ENCODE measurements at places on chromosomes 12 and 14.

- DNase-seq = no peak
These were observed 24.6 kb downstream of the DAD1 start for GRCh38 chr14:22564463-22564862.

DNA sequence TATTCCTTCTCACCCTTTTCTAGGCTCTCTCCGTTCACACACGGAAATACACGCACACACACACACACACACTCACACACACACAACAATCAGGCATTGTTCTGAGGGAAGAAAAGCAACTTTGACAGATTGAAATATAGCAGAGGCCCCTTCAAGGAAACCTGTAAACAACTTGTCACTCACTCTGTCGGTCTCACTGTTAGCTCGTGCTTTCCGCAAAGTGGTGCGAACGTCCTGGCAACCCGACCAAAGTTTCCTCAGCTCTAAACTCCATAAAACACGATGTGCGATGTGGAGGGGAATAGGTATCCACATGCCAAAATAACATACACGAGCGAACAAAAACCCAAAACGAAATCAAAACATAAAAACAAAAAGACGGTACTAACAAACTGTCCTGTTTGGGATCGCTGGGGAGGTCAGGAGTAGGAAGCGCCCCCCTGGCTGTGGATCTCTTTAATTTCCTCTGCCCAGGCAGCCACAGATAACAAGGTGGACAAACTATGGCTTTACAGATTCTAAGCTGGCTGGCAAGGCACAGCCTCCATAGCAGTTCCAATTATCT, 822 bp upstream of the SOX5 start:
- no peak for DNase-seq

GRCh38 chr14:42877716-42878115, 1271.0 kb downstream of the LRFN5 start:
- DNase-seq = no peak

GRCh38 chr14:103023881-103024473, 33.4 kb downstream of the CDC42BPB start:
- DNase-seq = no peak

GRCh38 chr14:68264260-68264569, 444.6 kb downstream of the RAD51B start:
- no peak for DNase-seq

DNA sequence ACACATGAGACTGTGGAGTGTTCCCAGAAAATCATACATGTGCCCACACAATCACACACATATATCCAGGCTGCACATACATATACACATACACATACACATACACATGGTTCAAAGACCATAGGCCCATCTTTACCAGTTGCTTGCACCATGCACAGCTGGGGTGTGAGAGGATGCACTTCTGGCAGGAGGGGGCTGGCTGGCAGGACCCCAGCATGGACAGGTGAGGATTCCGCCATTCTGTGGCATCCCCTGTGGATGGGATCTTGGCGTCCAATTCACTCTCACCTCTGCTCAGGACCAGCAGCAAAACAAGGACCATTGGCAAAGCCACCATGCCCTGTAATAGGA, 7.0 kb downstream of the ITGB7 start:
- no peak for DNase-seq

DNA sequence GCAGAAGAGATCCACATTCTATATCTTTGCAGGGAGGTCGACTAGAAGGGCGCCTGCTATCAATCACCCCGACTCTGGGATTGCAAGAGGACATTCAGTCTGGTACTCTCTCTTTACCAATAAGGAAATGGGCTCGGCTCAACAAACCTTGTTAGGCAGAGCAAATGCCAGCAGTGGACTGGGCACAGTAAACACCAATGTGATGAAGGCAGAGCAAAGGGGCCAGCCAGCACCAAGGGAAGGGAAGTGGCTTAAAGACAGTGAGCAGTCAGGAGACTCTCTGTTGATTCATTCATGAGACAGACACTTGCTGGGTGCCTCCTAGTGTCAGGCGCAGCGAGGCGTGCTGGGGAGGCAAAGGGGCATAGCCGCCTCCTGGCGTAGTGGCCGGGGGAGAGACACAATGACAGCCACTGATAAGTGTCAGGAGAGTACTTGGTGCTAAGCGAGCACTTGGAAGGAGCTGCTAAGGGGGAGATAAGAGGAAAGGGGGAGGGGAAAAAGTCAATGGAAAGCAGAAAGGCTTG, 34.1 kb downstream of the TMCC3 start:
- DNase-seq = no peak

DNA sequence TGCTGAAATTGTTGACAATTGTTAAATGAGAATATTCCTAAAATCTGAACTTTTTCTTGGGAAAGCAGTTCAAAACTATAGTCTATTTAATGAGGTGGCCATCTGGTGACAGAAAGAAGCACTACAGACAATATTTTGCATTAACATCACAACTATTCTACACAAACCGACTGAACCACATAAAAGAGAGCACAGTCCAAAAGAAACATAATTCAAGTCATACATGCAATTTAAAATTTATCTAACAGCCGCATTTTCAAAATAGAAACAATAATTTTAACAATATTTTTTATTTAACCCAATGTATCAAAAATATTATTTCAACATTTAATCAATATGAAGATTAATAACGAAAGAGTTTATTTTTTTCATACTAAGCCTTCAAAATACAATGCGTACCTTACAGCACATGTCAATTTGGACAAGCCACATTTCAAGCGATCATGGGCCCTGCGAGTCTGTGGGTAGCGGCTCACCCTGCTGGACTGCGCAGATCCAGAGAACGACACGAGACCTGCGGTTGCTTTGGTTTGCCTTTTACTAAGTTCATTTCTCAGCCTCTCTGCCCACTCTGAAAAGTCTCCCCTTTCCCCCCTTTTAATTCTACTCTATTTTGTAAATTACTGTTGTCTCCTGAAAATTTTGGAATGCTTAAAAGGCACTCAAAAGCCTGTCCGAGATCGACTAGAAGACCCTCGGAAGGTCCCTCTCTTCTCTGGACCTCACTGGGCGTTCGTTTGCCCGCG, 947 bp upstream of the LRRC9 start:
- no peak for DNase-seq

DNA sequence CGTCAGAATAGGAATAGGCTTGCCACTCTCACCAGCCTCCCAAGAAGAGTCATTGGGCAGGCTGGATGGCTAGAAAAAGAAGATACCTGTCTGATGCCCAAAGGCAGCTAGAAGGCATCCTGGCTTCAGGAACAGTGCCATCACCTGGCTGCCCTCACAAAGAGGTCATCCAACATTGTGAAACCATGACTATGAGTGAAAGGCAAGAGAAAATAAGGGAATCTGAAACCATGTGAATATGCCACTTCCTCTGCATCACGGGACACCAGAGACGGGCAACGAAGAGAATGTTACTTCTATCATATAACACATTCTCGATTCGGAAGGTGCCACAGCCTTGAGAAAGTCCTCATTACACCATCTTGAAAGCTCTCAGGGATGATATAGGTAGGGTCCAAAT, 182.0 kb downstream of the DAD1 start:
- no peak for DNase-seq

- DNase-seq = no peak
These were observed 25.0 kb downstream of the HIF1A start for GRCh38 chr14:61720294-61720661.

- DNase-seq = no peak
These were observed 44.9 kb downstream of the C2CD5 start for GRCh38 chr12:22499445-22499844.

- DNase-seq = no peak
These were observed 49.4 kb downstream of the BICD1 start for GRCh38 chr12:32155961-32156529.

DNA sequence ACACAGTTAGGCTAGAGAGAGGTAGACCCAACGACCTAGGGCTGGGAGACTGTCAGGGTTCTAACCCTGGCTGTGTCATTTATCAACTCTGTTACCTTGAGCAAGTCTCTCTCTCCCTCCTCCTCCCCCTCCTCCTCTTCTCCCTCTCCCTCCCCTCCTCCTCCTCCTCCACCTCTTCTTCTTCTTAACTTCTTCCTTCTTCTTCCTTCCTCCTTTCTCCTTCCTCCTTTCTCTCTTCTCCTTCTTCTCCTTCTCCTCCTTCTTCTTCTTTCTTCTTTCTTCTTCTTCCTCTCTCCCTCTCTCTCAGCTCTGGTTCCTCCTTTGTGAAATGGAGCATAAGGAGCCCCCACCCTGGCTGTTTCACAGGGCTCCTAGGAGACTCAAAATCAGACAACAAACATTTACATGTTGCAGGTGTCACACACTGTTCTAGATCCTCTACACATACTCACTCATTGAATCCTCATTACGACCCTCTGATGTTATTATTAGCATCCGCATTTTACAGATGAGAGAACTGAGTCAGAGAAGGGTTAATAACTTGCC, 2.2 kb upstream of the KCNH3 start:
- DNase-seq = no peak

GRCh38 chr12:77865178-77865577, 34.5 kb downstream of the NAV3 start:
- no peak for DNase-seq

- no peak for DNase-seq
These were observed 227.9 kb downstream of the SLC25A21 start for GRCh38 chr14:36944307-36945010.

- DNase-seq = no peak
These were observed 45.4 kb upstream of the CCND2 start for GRCh38 chr12:4228122-4228580.

DNA sequence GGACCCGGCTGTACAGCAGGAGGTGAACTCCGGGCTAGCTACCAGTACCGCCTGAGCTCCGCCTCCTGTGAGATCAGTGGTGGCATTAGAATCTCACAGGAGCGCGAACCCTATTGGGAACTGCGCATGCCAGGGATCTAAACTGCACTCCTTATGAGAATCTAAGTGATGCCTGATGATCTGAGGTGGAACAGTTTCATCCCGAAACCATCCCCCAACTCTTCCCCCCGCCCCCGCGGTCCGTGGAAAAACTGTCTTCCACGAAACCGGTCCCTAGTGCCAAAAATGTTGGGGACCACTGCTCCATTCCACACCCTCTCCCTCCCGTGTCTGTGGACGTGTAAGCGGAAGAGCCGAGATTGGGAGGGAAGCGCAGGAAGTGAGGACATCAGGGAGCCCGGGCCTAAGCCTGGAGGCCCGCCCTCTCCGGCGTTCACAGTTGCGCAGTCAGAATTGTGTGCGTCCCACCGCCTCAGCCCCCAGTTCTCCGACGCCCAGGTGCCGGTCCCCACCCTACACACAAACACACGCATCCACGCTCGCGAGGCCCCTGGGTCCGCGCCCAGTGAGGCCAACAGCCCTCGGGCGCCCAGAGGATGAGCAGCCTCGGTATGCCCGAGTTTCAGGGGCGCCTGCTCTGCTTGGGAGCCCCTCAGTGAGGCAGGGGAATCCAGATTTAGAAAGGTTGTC, 1.8 kb upstream of the RNASE4 start:
- peak; percentile 75 for DNase-seq

- DNase-seq = no peak
These were observed 42.7 kb downstream of the GTF2A1 start for GRCh38 chr14:81178063-81178462.

GRCh38 chr12:25824734-25825133, 133.7 kb upstream of the RASSF8 start:
- DNase-seq = no peak

- no peak for DNase-seq
These were observed 169.3 kb downstream of the EMP1 start for GRCh38 chr12:13365748-13366366.

- DNase-seq = no peak
These were observed 43.3 kb upstream of the PTPRO start for GRCh38 chr12:15278816-15279658.

DNA sequence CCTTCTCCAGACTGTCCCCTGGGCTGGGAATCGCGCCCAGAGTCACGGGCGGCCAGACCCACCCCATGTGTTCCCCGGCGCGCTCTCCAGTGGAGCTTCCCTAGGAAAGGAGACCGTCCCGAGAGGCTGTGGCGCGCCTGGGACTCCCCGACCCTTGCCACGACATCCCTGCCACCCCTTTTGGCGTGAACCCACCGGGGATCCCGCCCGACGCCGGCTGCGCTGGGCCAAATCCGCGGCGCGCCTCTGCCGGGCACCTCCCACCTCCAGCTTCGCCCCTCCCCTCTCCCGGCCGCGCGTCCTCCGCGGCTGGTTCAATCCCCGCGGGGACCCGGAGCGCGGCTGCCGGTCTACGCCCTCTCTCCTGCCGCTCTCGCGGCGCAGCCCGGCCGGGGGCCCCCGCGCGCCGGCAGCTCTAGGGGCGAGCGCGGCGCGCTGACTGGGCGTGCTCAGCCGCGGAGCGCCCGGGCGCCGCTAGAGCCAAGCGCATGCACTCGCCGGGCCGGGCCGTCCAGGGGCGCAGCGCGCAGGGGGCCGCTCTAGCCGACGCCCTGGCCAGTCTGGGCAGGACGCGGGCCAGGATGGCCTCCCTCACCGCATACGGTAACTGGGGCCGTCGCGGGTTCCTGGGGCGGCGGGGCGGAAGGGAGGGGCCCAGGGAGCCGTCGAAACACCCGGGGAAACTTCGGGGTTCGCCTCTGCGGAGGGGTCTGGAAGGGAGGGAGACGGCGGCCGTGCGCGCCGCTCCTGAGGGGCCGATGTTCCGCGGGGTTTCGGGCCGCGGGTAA, 77.4 kb upstream of the ANO4 start:
- no peak for DNase-seq

DNA sequence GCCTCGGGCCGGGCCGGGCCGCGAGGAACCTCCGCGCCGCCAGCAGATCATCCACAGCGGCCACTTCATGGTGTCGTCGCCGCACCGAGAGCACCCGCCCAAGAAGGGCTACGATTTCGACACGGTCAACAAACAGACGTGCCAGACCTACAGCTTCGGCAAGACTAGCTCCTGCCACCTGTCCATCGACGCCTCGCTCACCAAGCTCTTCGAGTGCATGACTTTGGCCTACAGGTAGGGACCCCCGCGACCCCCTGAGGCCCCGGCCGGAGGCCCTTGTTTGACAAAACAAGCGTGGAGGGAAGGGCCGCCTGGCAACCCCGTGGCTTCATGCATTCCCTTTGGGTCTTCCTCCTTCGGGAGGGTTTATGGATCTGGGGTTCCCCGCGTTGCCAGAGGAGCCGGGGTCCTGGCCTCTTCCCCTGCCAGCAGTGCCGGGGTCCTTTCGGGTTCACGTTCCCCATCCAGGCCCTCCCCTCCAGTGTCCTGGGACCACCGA, 526 bp downstream of the MLXIP start:
- no peak for DNase-seq

DNA sequence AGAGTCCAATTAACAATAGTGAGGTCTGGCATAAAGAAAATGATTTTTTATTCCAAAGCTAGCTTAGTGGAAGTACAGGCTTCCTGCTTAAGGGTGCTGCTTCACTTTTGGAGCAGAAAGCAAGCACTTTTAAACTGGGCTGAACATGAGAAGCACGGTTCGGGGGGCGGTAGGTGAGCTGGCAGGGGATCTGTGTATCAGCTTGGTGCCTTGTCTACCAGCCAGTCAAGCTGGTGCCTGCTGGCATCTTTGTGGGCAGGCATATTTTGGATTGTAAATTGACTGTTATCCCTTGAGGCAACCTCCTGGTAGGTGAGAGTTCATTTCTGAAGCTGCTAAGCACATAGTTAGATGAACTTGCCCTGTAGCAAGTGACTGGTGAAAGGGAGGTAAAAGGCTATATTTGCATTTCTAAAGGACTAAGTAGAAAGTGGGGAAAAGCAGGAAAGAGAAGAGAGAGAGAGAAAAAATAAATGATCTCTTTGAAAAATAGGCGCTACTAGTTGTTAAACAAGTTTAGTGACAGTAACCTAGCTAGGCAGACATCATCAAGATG, 121.1 kb upstream of the SYT10 start:
- no peak for DNase-seq

- no peak for DNase-seq
These were observed 71.8 kb downstream of the CCDC60 start for GRCh38 chr12:119406308-119406707.

GRCh38 chr12:11652351-11653040, 3.0 kb downstream of the ETV6 start:
- DNase-seq = no peak

Data from T follicular helper cell (primary cell).